NCI-H69 (cell line): ENCODE measurements at places on chromosomes 3 and 15.
A peak's percentile ranks its signal among the peaks of the same experiment; 100 is the strongest.

GRCh38 chr3:123733341-123733740 lies 148.5 kb upstream of the HACD2 start:
- no peak for DNase-seq

DNA sequence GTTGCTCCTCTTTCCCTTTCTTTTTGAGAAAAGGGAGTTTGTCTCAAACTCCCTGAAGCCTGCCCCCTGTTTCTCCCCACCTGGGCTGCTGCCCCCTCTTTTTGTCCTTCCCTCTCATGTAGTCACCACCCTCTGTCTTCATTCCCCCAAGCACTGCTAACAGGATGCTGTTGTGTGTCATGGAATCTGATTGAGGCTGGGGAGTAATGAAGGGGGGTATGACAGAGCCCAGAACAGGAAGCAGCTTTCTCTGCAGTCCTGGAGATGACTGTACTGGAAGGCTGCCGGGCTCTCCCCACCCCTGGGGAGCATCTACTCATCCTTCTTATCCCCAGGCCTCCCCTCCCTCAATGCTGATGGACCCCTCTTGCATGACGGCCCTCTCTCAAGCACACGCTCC lies 181.6 kb downstream of the ABHD5 start:
- no peak for DNase-seq

DNA sequence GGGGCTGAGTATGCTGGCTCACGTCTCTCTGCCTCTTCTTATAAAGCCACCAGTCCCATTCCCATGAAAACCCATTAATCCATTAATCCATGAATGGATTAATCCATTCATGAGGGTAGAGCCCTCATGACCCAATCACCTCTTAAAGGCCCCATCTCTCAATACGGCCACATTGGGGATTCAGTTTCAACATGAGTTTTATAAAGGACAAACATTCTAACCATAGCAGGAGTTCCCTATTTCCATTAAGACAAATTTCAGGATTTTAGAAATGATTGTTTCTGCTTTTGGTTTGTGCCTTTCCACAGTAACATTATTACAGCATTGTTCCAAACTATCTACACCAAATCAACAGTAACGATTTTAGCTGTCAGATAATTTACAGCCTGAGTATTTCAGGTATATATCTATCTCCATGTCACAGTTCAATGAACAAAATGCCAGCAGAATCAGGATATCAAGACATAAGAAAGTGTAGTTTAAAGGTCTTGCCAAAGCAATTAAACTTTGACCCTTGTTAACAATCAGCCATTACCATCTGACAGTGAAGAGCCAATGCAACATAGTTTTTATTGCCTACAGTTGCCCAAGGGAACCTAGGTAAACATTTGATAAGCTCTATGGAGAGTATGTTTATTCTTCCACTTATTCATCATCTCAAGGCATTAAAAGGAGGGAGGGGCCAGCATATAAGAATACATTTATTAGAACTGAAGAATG lies 3.8 kb downstream of the TSPAN3 start:
- peak; percentile 74 for DNase-seq

DNA sequence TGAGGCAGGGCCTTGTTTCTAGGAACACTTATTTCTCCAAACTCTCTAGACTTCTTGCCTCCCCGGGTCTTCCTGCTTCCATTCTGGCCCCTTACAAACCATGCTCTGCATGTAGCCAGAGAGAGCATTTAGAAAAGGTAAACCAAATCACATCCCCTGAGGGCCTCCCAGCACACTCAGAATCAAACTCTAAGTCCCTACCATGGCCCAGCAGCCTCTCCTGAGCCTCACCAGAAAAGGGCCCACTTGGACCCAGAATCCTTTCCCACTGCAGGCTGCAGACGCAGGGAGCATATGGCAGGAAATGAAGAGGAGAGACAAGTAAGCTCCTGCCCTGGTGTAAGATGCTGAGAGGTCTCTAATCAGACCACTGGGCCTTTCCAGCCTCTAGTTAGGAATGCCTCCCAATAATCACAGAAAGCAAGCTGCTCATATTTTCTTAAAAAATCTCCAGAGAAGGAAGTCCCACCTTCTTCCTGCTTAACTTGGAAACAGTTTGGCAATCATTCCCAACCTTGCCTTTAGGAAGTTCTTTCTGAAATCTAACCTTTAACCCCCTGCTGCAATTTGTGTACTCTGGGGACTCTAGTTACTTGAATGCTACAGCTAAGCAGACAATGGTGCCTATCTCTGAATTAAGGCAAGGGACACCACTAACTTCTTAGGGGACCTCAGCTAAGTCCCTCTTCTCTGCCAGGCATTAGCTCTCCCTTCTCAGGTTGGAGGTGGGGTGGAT lies 4.2 kb downstream of the AMOTL2 start:
- DNase-seq = no peak

DNA sequence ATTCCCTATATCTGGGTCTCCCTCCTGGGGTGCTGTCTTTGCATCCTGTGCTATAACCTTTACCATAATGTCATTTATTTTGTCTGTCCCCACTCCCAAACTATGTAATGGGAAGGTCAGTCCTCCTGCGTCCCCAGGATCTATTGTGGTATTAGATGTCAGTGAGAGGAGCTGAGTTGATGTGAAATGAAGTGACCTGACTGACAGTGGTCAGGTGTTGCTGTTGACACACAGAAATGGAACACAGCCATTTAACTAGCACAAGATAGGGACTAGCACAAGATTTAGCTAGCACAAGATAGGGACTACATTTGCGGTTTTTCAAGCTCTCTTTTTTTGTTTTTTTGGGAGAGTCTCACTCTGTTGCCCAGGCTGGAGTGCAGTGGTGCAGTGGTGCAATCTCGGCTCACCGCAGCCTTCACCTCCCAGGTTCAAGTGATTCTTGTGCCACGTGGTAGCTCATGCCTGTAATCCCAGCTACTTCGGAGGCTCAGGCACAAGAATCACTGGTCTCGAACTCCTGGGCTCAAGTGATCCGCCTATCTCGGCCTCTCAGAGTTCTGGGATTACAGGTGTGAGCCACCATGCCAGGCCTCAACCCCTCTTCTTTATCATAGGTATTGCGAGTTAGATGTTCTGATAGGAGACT lies 5.2 kb downstream of the NGRN start:
- no peak for DNase-seq

DNA sequence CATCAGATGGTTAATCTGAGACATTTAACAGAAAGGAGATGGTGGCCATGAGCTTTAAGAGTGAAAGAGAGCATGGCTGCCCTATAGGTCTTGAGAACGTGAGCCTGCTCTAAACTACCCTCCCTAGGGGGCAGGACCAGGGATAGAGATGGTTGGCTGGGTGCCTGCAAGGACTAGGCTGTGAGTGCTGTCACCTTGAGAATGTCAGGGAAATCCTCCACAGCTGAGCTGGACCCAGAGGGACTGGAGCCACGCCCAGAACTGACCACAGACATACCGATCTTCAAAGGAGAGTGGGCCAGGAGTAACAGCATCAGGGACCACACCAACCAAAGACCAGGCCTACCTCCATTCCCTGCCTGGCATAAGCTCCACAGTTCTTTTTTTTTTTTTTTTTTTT lies 53.6 kb upstream of the UBE2E1 start:
- peak; percentile 43 for DNase-seq

- peak; percentile 5 for DNase-seq
These were observed 107.0 kb downstream of the RPLP1 start for GRCh38 chr15:69559440-69560190.

GRCh38 chr15:58465866-58466517 lies 34.2 kb downstream of the LIPC start:
- no peak for DNase-seq

DNA sequence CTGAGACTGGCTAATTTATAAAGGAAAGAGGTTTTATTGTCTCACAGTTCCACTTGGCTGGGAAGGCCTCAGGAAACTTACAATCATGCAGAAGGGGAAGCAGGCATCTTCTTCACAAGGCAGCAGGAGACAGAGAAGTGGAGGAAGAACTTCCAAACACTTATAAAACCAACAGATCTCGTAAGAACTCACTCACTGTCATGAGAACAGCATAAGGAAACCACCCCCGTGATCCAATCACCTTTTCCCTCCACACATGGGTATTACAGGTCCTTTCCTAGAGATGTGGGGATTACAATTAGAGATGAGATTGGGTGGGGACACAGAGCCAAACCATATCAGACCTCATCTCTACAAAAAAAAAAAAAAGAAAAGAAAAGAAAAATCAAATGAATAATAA lies 25.7 kb downstream of the CGGBP1 start:
- no peak for DNase-seq

DNA sequence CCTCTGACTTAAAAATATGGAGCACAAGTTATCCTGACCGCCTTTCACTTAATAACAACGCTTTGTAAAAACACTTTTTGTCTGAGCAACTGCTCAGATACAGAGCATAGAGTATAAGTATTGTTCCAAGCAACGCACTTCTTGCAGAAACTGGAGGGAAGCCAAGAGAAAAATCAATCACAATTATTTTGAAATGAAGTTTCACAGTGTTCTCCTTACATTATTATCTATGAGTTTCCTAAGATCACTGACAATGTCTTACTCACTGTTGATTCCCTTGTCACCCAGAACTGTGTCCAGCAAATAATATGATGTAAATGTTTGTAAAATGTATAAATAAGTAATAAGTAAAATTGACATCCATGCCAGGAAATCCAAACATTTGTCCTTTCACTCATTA lies 184.6 kb upstream of the GPR149 start:
- DNase-seq = no peak

DNA sequence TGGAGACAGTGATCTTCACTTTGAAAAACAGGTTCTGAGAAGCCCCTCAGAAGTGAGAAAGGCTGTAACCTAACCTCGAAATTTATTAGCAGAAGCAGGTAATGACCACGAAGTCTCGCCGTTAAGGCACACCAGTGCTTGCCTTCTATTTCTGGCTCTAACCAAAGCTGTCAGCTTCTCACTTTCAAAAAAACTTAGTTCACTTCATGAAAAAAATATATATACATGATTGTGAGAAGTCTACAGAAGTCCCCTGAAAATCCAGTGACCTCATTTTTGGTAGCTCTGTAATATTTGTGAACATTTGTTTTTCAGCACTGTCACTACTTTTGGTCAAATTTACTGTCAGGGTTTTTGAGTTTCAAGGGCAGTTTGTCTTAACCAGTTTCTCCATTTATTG lies 19.1 kb upstream of the AKAP13 start:
- DNase-seq = no peak

- peak; percentile 45 for DNase-seq
These were observed 199.5 kb upstream of the LMCD1 start for GRCh38 chr3:8301977-8302735.

DNA sequence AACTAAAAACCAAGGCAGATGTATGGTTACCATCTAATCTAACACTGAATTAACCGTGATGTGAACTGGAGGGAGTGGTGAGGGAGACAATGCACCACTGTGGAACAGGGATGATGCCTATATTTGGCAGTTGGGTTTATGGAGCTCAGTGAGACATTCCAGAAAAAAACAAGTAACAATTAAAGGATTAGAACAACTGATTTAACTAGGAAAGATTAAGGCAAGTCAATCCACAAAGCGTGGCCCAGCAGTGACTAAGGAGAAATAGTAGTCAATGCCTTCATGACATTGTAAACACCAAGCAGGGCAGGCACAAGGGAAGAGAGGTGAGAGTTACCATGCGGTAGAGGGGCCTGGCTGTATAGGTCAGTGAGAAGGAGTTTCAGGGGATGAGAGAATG lies 38.1 kb downstream of the CHAC1 start:
- no peak for DNase-seq

DNA sequence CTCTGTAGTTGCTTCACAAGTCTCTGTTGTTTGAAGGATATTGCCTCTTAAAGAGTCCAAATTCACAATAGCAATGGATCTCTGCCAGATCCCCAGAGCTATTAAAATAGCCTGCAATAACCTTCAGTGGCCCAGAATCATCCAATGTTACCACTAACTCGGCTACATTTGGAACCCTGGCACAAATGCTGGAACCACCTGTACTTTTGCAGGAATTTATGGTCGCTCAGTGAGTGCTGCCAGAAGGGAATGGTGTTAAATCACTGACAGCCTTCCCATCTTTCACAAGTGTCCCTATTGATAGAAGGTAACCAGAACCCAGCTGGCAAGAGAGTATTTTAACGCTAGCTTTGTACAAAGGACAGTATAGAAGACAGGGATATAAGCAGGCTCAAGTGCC lies 298.8 kb upstream of the PLSCR5 start:
- DNase-seq = no peak
